ENCODE measurements at places on chromosomes 6 and 20.

DNA sequence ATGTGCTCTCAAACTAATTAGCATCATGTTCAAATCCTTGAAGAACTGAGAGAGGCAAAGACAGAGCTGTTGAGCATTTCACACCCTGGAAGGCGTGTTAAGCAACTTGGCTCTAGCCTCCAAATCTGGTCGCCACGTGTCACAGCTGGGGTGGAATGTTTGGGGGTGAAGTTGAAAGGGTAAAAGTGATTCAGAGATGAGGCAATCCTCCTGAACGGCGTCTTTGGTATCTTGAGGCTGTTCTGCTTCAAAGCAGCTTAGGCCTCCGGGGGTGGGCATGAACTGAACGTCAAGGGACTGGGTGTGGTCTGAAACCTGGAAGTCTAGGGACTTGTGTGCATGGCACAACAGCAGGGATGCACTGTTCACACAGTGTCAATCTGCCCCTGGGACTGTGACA, 62.3 kb downstream of the TRAM2 start:
- DNase-seq, result no peak

DNA sequence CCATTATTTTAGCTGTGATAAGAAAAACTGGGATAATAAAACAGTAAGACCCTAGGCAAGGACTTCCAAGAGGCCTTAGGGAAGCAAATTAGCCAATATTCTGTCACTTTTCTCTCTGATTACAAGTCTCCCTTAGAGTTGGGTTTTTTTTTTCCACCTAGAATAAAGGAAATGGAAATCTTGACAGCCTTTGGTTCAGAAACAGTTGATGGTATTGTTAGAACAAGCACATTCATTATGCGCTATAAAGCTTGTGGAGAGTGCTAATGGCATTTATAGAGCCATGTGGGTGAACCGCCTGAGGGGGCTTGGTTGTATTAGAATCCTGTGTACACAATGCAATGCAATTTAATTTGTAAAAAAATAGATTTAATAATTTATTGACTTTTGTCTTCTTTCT, 88.9 kb upstream of the OGFRL1 start:
- no peak for DNase-seq

DNA sequence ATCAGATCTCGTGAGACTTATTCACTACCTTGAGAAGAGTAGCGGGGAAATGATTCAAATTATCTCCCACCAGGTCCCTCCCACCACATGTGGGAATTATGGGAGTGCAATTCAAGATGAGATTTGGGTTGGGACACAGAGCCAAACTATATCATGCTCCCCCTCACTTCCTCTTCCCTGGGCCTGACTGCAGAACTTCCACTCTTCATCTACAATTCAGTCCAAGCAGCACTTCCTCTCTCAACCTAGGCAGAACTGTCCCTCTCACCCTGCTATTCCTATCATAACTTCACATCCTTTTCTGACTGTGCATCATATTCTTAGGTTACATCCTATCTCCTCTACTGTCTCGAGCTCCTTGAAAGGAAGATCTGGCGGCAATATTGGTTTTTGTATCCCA, 184.0 kb upstream of the HDDC2 start:
- no peak for DNase-seq

DNA sequence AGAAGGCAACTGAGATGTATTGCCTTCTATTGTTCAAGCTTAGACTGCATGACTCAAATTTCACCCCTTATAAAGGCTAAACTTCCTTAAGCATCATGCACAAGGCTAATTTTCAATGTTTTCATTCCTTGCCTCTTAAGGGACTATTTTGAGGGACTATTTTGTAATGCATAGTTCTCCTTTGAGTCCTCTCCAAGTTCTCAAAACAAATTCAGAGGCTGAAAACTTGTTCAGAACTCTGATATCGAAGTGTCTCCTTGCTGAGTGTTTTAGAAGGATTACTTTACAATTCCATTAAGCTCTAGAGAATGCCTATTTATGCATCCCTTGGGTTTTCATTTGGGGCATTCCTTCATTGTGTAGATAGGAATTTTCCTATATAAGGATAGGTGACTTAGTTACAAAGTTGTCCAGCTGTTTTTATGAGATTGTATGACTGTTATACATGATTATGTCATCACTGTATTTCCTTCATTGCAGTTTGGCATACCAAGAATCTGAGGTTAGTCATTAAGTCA, 41.7 kb downstream of the COL19A1 start:
- DNase-seq, result no peak

DNA sequence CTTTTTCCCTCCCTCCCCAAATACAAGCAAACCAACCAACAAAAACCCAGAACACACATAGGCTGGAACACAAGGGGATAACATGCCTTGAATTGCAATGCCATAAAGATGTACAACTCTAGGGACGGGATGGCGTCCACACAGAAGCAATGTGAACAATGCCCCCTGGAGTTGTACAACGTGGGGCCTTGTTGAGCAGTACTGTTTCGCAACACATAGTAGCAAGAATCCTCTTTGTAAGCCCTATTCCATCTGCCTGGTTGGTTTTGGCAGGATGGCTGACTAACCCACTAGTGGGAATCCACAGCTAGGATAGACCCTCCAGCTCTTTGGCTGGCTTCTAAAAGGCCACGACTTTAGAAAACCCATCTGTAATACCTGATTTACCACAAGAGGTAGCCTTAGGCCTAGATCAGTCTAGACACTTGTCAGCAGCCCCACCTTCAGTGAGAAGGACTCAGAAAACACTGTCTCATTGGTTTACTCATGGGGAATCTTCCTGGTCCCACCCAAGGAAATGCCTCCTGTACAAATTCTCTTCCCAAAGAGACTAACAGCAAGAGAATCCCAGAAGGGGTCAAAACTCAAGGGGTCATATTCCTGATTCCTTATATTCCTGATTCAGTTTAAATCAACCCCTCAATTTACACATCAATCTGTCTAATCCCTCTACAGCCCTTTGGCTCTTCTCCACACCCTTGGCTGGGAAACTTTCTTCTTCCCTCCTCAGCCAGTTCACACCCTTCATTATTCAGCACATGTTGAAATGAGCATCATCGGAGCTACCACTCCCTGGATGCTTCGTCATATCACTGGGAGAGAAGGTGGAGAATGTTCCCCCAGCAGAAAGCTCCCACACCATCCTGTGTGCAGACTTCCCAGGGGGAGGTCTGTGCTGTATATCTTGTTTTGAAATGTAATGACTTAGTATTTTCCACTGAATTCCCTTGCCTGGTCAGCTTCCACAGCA, 622.4 kb upstream of the FLRT3 start:
- DNase-seq, result no peak

GRCh38 chr6:55438203-55438602, 110.9 kb downstream of the GFRAL start:
- DNase-seq, result no peak

DNA sequence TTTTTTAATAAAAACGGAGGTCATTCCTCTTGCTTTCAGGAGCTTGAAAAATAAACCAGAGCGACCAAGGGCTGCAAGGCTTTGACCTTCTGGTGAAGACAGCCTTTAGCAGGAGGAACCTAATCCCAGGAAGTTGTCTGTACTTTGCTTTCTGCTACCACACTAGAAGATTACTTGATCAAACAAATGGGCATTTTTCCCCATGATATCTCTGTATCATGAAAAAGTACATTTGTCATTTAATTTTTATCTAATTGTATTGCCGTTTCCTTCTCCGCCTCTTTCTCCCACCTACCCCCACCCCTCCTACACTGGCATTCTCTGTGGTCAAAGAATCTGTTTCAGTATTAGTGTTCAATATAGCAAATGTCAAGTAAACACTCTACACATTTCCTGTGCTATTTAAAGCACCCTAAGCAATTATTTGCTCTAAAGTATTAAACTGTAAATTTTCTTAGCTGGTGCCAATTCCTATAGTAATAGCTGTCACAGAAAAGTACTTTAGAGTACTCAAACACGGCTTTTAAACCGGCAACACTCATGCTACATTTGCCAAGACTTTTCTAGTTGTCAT, 29.7 kb downstream of the ATXN1 start:
- no peak for DNase-seq

DNA sequence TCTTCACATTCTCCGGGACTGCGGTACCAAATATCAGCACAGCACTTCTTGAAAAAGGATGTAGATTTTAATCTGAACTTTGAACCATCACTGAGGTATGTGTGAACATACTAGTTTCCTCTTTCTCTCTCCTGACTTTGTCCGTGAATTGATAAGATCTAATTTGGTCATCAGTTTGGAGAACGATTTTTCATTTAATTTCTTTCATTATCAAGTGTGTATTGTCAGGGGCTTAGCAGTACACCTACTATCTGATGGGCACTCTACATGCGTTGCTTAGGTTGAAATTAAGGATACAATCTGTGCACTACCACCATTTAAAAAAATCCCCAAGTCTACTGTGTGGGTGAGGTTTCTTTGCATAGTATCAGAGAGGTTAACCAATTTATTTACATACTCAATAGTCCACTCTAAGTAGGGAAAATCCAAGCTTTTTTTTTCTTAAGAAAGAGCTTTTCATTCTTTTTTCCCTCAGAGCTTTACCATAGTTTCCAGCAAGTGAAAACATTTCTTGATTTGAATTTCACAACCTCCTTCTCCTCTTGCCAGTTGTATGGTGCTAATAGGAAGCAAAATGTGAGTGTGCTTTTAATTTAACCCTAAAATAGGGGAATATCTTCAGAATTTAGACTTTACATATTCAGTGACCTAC, 105.4 kb upstream of the ESR1 start:
- no peak for DNase-seq

- no peak for DNase-seq
Measured at GRCh38 chr20:2834401-2835110, 5.9 kb downstream of the PCED1A start.

DNA sequence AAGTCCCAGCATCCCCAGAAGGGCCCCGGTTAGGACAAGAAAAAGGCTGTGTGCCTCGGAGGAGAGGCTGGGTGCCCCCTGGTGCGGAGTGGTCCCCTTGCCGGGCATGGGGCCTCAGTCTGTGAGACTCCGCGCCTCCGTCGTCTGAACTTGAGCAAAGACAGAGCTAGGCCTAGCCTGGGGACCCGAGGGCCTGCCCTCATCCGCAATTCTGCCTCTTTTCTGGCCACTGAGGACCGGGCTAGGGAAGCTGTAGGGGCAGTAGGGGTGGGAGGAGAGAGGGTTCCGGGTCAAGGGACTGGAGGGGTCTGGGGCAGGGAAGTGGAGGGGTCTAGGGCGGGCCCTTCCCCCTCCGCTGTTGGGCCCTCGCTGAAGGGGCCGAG, 550 bp upstream of the HSPA12B start:
- no peak for DNase-seq

DNA sequence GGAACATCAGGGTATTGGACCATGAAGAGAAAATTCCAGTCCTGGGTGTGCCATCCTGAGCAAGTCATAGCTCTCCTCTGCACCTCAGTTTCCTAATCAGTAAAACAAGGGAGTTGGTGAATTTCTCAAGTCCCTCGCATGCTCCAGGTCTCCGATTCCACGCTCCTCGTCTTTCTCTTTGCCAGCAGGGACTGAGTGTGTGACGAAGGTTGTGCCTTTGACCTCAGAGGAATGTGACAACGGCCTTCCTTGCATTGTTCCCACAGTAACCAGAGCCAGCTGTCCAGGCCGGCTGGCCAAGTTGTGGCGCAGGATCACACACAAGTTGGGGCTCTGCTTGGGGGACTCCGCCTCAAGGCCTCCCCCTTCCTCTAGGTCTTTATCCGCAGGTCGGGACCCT, 217.3 kb downstream of the ATXN1 start:
- no peak for DNase-seq

GRCh38 chr6:92700411-92700810, 718.9 kb downstream of the EPHA7 start:
- no peak for DNase-seq

GRCh38 chr20:20797521-20798310, 85.3 kb upstream of the RALGAPA2 start:
- no peak for DNase-seq

GRCh38 chr20:46402331-46402811, 4.0 kb downstream of the ELMO2 start:
- DNase-seq, result no peak

DNA sequence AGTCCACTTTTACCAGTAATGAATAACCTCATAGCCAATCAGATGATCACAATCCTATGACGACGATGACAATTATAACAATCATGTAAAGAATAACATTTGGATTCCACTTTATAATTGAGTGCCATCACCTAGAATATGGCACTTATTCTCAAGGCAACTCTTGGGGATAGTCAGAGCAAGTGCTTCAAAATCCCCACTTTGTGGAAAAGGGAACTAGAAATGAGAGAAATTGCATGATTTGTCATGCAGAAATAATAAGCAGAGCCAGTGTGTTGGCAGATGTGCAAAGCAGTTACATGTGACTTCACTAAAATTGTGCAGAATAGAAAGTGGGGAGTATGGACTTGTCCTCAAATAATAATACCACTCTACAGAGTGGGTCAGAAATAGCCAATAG, 41.3 kb downstream of the FRK start:
- no peak for DNase-seq

DNA sequence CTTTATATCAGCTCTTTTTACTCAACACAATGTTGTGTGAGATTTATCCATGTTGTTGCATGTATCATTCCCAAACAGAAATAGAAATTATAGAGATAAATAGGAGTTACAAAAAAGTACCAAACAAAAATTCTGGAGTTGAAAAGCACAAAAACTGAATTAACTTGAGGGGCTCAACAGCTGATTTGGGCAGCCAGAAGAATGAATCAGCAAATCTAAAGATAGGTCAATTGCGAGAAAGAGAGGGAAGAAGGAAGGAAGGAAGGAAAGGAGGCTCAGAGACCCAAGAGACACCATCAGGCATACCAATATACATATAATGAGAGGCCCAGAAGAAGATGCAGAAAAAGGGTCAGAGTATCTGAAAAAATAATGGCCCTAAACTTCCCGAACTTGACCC, 98.9 kb downstream of the ATG5 start:
- DNase-seq, result no peak

DNA sequence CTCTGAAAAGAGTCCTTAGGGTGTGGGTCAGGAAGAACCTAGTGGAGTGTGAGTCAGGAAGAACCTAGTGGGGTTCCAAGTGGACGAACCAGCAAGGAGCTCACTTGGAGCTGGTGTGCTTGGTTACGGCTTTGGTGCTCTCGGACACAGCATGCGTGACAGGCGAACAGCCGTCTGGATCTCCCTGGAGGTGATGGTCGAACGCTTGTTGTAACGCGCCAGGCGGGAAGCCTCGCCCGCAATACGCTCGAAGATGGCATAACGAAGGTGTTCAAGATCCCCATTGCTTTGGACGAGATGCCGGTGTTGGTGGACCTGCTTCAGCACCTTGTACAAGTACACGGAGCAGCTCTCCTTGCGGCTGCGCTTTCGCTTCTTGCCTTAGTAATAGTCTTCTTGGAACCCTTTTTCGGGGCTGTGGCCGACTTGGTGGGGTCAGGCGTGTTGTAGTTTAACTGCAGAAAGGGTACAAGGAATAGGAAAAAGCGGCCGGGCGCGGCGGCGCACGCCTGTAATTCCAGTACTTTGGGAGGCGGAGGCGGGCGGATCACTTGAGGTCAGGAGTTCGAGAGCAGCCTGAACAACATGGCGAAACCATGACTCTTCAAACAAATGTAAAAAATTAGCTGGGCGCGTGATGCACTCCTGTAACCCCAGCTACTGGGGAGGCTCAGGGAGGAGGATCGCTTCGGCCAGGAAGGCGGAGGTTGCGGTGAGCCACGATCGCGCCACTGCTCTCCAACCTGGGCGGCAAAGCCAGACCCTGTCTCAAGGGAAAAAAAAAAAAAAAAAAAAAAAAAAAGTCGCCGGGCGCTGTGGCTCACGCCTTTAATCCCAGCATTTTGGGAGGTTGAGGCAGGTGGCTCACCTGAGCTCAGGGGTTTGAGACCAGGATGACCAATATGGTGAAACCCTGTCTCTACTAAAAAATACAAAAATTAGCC, 48.0 kb downstream of the OR2B2 start:
- no peak for DNase-seq

All from omental fat pad (tissue), 4 donors.